ENCODE measurements at places on chromosomes 12 and 14. TPM values are rescaled to one million over a fixed set of nuclear protein-coding genes. Genes with fewer than 3 reads are reported as not detected.

The SSTR1 gene
- total RNA-seq = 3.0 TPM

The CFAP251 gene
- total RNA-seq = 3.3 TPM

The GUCY2C gene
- total RNA-seq = not detected

The RPL10L gene
- not detected for total RNA-seq

The ARHGAP5 gene
- 82.4 TPM for total RNA-seq

The CMTM5 gene
- 0.14 TPM for total RNA-seq

The MUCL1 gene
- not detected for total RNA-seq

The KRT80 gene
- total RNA-seq = under 0.01 TPM

The C12orf60 gene
- total RNA-seq = 0.74 TPM

The BCAT1 gene
- total RNA-seq = 136 TPM

The OR4K2 gene
- not detected for total RNA-seq

The AMN gene
- total RNA-seq = 0.18 TPM

The SLC4A8 gene
- total RNA-seq = 0.28 TPM

The DHRS2 gene
- 0.28 TPM for total RNA-seq

The NELL2 gene
- not detected for total RNA-seq

The ABCD4 gene
- 21.9 TPM for total RNA-seq

The ZDHHC22 gene
- not detected for total RNA-seq

The SPIC gene
- total RNA-seq = not detected

The CHGA gene
- total RNA-seq = not detected

The PTPRO gene
- total RNA-seq = 1.3 TPM

The POP5 gene
- total RNA-seq = 30.8 TPM

The RNASE7 gene
- total RNA-seq = not detected

The IRAK3 gene
- total RNA-seq = 8.1 TPM

The CCDC198 gene
- total RNA-seq = not detected

The MYF5 gene
- not detected for total RNA-seq

The DEPDC4 gene
- 0.71 TPM for total RNA-seq

The SERPINA3 gene
- total RNA-seq = 8.0 TPM

The IL23A gene
- total RNA-seq = not detected

The NRL gene
- total RNA-seq = 0.28 TPM

The MYL2 gene
- total RNA-seq = not detected

The ACOT6 gene
- total RNA-seq = not detected

The BATF gene
- not detected for total RNA-seq

The OR10AD1 gene
- total RNA-seq = not detected

The TPPP2 gene
- total RNA-seq = not detected

The TOMM20L gene
- total RNA-seq = not detected

The ALX1 gene
- total RNA-seq = 2.5 TPM

The PTPN21 gene
- 5.1 TPM for total RNA-seq

The CCND2 gene
- total RNA-seq = 44.0 TPM

The BAZ2A gene
- 12.4 TPM for total RNA-seq

The RNU4-1 gene
- total RNA-seq = under 0.01 TPM

The RHEBL1 gene
- total RNA-seq = not detected

The PSME1 gene
- 134 TPM for total RNA-seq

The B4GALNT1 gene
- 0.55 TPM for total RNA-seq

All from smooth muscle cell of bladder (primary cell).